ENCODE measurements at places on chromosomes 6 and 20. TPM values are rescaled to one million over a fixed set of nuclear protein-coding genes. Genes with fewer than 3 reads are reported as not detected.

The FAM83C gene
- polyA plus RNA-seq: not detected

The MICB gene
- 2.3 TPM for polyA plus RNA-seq

The BPIFA1 gene
- polyA plus RNA-seq: not detected

The VGLL2 gene
- not detected for polyA plus RNA-seq

The DEFB124 gene
- polyA plus RNA-seq: 0.49 TPM

The F13A1 gene
- polyA plus RNA-seq: 11.2 TPM

The RPS18 gene
- polyA plus RNA-seq: 3,120 TPM

DNA sequence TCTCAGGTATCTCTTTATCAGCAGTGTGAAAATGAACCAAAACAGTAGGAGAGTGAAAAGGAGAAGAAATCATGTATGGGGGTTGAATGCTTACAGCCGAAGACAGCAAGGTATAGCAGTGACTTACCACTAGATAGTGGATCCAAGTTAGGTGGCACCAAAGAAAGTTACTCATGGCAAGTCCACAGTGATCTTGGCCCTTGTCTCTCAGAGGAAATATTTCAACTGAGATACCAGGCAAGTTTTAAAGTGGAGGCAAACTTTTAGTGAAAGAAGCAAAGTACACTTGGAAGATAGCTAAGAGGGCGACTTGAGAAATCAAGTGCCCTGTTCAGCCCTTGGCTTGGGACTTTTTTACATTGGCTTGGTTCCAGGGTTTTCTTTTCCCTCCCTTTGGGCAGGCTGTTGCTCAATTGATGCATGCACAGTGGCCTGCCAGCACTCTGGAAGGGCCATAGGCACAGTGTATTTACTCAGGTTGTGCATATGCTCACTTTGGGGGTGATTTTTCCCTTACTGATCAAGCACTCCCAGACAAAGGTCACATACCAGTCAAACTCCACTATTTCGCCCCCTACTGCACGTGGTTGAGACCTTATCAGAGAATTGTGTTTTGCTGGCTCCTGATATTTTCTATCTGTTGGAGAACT, 329.5 kb upstream of the KHDRBS2 start:
- DNase-seq: no peak

DNA sequence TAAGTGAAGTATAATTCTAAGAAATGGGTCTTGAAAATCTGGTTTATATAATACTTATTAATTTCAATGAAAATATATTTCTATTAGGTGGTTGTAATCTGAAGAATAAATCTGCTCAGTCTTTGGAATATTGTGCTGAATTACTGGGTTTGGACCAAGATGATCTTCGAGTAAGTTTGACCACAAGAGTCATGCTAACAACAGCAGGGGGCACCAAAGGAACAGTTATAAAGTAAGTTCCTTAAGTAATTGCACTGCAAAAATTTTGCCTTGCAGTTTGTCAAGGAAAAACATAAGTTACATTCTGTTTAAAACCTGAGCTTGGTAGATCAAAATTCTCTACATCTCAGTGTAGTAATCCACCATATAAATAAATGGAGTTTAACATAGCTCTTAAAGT, 106.0 kb downstream of the MYO6 start:
- no peak for DNase-seq

GRCh38 chr6:47670851-47671250, 27.5 kb upstream of the ADGRF4 start:
- DNase-seq: no peak

DNA sequence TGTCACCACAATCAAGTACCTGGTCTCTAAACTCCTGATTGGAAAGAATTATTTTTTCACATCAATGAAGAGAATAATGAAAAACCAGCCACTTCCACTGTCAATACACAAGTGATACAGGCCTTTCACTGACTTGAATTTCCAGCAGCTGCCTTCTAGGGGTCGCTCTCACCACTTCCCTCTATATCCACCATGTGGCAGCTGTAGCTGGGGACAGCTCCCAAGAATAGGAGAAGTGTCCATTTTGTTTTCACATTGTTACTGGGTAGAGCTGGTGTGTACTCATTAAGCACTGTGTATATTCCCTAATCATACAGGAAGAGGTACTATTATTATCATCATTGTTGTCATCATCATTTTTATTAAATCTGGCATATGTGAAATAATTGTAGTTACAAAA, 438.4 kb upstream of the SPTLC3 start:
- no peak for DNase-seq

DNA sequence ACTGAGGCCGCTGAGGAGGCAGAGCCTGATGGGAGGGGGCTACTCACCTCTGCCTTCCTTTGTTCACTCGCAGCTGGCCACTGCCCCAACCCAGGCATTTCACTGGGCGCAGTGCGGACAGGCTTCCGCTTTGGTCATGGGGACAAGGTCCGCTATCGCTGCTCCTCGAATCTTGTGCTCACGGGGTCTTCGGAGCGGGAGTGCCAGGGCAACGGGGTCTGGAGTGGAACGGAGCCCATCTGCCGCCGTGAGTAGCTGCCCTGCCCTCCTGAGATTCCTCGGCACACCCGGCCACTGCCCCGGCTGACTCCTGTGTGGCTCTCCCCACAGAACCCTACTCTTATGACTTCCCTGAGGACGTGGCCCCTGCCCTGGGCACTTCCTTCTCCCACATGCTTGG, 6.0 kb downstream of the C2 start:
- DNase-seq: no peak

- DNase-seq: no peak
These were observed 226.2 kb downstream of the ERMARD start for GRCh38 chr6:169977434-169978265.

GRCh38 chr20:43909211-43909610, 5.4 kb upstream of the TOX2 start:
- DNase-seq: no peak

DNA sequence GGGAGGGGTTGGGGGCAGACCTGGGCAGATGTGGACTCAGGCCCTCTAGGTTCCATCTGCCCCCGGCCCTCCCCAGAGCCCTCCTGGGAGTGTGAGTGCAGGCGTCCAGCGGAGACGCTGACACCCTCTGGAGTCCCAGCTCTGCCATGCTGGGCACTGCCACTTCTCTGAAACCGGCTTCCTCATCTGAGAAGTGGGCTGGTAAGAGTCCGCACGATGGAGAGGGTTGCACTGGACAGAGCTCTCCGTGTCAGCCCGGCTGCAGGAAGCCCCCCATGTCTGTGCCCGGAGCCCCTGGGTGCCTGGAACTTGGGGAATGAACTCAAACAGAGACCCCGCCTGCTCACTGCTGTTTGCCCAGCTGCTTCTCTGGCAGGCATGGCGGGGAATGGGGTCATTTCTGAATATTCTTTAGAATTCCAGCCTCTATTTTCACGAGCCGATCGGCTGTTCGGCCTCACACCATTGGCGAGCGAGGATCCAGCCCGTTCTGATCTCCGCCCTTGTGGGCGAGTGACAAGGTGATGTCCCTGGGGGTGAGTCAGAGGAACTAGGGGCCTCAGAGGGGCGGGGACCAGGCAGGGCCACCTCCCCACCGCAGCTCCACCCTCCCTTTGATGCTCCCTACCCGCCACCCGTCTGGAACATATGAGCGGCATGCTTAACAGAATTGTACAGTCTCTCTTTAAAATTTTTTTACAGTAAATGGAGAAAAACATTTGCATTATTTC, 47.8 kb upstream of the GATA5 start:
- DNase-seq: no peak

DNA sequence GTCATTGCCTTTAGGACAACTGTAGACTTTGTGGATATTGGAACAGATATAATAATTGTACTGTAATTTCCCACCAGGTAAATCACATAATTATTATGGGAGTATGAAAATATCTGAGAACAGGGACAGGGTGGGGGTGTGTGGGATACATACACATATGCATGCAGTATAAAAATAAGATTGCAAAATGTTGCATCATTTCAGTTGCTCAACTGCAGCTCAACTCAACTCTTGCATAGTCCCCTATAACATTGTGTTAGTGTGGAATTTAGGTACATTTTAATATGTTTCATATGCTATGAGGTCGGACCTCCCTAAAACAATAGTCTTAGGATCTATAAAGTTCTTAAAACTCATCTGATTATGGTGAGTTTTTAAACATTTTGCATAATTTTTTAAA, 275.0 kb upstream of the FLRT3 start:
- DNase-seq: no peak

GRCh38 chr20:8774412-8774811, 294.5 kb upstream of the PLCB4 start:
- no peak for DNase-seq

All from left renal pelvis (tissue), 4 donors.